ENCODE measurements at places on chromosomes 3 and 15.

GRCh38 chr3:52210550-52211046 lies 12.6 kb downstream of the ALAS1 start:
- peak; percentile 57 for DNase-seq

DNA sequence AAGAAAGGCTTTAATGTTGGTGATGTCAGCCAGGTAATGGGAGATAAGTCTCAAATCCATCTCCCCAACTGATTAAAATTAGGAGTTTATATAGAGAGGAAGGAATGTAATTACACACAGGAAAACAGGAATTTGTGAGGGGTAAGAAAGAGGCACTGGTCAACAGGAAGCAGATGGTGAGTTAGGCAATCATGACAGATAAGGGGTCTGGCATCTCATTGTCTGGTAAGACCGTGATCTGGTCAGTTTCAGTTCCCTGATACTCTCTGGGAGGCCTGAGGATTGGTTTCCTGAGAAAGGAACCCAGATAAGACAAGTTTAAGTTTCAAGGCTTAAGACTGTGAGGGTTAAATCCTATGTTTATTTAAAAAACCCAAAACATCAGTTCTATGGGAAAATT lies 414.7 kb upstream of the ARRDC4 start:
- DNase-seq, result no peak

DNA sequence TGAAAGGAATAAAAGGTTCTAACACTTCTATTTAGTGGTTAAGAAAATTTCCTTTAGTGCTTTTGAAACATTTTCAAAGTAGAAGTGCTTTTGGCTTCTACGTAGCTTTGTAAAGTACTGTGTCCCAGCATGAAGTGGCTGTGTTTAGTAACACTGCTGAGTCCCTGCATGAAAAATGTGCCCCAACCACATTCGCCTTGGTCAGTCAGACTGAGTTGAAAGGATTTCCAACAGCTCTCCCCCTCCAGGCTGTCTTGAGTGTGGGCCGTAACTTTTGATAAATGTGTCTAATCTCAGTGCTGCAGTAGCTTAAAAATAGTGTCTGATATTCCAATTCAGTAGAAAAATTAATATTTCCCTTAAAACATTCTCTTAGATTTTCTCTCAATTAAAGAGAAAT lies 115.0 kb downstream of the NR1D2 start:
- DNase-seq, result no peak

GRCh38 chr3:101091489-101091888 lies 98.3 kb upstream of the ABI3BP start:
- peak; percentile 48 for DNase-seq

GRCh38 chr3:186459108-186459467 lies 85.1 kb downstream of the CRYGS start:
- DNase-seq, result no peak

GRCh38 chr15:95451938-95452337 lies 878.6 kb upstream of the NR2F2 start:
- no peak for DNase-seq

GRCh38 chr15:26729030-26729429 lies 43.8 kb downstream of the GABRB3 start:
- DNase-seq, result no peak

DNA sequence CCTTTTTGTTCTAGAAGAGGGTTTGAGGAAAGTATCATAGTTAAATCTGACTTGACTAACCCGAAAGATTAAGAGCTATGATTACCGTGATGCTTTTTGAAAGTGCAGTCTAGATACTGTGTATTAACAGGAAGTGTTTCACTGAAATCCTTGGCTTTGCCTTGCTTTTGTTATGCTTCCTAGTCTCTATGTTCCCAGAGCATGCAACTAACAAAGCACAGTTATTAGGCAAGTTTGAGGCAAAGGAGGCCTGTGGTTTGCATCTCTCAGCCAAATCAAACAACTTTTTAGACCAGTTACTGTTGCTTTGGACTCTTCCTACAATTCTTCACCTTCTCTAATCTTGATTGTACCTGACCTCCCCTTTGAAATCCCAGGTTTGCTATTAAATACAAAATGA lies 3.9 kb downstream of the LXN start:
- no peak for DNase-seq
